Right hindlimb (tissue), 1 donor: ENCODE measurements at places on chromosomes 11 and 22.
A peak's percentile ranks its signal among the peaks of the same experiment; 100 is the strongest.

GRCh38 chr22:49628391-49629260 is 199.0 kb downstream of the BRD1 start:
- DNase-seq: peak; percentile 49

GRCh38 chr22:50145721-50146438 is 24.7 kb upstream of the PANX2 start:
- DNase-seq: peak; percentile 68

DNA sequence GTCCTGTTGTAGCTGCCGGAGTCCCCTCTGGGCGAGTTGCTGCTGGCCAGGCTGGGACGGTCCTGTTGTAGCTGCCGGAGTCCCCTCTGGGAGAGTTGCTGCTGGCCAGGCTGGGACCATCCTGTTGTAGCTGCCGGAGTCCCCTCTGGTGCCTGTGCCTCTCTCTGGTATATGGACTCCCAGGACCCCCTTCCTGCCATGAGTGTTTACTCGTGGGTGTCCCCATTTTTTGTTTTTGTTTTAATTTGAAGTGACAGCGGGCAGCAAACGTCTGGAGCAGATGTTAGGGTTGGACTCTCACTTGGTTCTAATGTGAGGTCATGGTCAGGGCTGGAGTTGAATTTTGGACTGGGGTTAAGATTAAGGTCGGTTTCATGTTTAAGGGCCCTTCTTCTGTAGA is 14.2 kb downstream of the SHANK3 start:
- no peak for DNase-seq

- DNase-seq: no peak
Measured at GRCh38 chr22:49368976-49369725, 458.5 kb downstream of the BRD1 start.

GRCh38 chr11:12683874-12684273 is 9.7 kb downstream of the TEAD1 start:
- DNase-seq: no peak

DNA sequence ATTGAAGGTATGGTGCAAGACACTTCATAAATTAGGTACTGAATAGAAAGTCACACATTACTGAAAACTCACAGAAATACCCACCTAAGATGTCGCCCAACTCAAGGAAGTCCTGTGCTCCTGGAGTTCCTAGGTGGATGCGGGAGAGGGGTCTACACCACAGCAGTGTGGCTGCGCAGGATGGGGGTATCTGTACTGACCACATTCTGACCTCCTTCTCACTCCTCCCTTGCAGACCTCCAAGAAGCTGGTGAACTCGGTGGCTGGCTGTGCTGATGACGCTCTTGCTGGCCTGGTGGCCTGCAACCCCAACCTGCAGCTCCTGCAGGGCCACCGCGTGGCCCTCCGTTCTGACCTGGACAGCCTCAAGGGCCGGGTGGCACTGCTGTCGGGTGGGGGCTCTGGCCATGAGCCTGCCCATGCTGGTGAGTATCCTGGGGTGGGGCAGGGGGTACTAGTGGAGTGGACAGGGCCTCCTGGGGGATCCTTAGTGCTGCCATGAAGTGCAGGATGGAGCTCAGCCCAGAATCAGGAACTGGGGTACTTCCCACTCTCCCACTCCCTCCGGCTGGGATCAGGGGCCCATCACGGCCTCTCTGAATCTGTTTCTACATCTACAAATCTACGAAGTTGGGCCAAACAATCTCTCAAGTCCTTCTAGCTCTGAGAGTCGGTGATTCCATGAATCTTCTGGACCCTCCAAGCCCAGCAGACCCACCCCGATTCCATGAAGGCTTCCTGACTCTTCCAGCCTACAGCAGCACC is 4.9 kb downstream of the TKFC start:
- DNase-seq: no peak

DNA sequence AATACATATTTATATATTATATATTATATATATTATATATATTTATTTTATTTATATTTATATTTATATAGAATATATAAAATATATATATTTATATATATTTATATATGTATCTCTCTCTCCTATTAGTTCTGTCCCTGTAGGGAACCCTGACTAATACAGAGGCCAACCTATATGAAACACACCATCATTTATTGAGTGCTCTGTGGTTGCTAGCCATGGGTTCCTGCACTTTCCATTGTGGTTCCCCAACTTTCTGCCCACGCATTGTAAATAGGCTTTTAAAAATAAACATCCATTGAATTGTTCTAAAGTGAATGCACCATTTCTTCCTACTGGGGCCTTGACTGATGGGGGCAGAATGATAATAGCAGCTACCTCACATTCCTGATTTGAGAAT is 93.8 kb upstream of the SESN3 start:
- no peak for DNase-seq

- DNase-seq: no peak
Measured at GRCh38 chr11:9214765-9215164, 50.4 kb downstream of the DENND5A start.
